Activated CD8-positive, alpha-beta T cell treated with anti-CD3 and anti-CD28 coated beads, Interleukin-2, amount 10 ng/mL, durations not matched to agents 7 days and 5 days (primary cell): ENCODE measurements at places on chromosomes 4 and X.

- no peak for DNase-seq
Observed at GRCh38 chrX:13364230-13364857, 44.5 kb upstream of the ATXN3L start.

DNA sequence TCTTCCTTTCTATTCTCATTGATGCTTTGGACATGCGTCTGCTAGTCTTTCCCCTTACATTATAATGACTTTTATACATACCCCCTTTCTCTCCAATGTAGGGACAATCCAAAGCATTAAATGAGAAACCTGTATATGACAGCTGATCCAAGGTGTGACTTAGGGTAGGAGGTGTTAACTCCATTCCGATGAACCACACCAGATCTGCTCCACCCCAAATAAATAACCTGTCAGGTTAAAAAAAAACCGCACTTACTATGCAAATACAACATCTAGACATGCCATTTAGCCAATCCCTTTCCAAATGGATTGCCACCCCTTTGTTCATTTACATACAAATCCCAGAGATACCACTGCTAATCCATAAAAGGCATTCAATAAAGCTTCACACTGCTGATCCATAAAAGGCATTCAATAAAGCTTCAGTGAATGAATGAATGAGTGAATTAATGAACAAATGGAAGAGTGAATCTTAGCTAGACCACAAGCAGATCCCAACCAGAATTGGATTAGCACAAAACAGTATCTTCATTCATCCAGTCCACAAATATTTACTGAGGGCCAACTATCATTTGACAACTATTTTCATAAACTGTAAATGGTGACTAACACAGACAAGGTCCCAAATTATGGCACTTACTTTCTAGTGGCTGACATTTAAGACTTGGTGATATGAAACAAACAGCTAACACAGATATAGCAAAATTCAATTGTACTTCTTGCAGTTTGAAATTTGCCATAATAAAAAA, 158.9 kb upstream of the MAP3K15 start:
- DNase-seq, result no peak

GRCh38 chrX:37785569-37785968, 5.7 kb downstream of the CYBB start:
- DNase-seq, result no peak

- DNase-seq, result peak; percentile 62
Observed at GRCh38 chrX:40061871-40062524, 35.8 kb downstream of the BCOR start.

DNA sequence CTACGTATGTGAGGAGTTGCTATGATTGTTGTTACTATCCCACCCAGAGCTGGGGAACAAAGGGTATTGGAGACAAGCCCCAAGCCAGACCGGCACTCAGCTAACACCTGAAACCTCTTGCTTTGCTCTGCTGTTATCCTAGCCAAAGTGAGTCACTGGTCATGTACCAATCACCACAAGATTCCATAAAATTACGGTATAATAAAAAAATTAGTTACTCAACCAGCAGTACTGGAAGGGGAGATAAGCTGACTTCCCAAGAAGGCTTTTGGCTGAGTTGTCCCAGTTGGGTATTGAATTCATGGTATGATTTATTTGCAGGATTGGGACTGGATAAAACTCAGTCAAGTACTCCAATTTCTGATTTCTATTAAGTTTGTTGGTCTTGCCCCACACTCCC, 5.3 kb downstream of the EDA2R start:
- no peak for DNase-seq

- no peak for DNase-seq
Observed at GRCh38 chrX:2391869-2392606, 108.7 kb downstream of the DHRSX start.

DNA sequence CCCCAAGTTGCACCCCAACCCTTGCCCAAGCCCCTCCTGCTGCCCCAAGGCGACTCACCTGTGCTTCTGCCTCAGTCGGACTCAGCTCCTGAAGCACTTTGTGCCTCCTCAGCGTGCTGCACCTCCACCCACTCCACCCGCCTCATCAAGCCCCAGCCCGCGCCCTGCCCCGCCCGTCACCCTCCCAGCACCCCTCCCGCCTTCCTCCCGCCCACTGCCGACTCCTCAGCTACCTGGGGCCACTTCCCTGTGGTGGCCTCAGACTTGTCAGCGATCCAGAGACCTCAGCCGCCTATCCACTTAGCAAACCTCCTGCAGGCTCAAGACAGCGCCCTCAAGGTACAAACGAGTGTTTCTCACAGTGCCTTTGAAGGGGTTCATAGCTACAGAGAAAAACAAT, 19.6 kb upstream of the IQCM start:
- no peak for DNase-seq

GRCh38 chr4:113682730-113683537, 78.6 kb downstream of the CAMK2D start:
- peak; percentile 88 for DNase-seq

DNA sequence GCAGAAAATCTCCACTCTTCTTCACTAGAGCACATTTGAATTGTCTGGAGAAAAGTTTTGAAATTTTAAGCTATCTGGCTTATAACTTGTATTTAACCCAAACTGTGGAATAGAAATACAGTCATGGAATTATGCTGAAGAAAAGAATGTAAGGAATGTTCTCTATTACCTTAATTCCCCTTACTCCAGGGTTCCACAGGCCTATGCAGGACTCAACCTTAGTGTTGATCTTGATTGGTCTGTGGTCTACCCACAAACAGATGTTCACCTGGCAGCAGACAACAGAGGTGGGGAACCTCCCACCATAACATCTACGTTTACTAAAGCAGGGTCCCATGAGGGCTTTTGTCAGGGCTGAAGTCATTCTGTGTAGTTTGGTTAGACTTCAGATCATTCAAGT, 189.3 kb upstream of the GPRIN3 start:
- DNase-seq, result no peak

DNA sequence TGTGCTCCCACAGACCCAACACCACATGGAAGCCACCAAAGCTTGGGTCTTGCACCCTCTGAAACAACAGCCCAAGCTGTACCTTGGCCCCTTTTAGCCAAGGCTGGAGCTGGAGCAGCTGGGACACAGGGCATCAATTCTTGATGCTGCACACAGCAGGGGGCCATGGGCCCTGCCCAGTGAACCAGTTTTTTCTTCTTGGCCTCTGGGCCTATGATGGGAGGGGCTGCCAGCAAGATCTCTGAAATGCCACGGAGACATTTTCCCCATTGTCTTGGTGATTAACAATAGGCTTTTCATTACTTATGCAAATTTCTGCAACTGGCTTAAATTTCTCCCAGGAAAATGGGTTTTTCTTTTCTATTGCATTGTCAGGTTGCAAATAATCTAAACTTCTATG, 49.0 kb downstream of the SPANXA2 start:
- no peak for DNase-seq

- no peak for DNase-seq
Observed at GRCh38 chr4:185269286-185269685, 59.9 kb downstream of the SNX25 start.

DNA sequence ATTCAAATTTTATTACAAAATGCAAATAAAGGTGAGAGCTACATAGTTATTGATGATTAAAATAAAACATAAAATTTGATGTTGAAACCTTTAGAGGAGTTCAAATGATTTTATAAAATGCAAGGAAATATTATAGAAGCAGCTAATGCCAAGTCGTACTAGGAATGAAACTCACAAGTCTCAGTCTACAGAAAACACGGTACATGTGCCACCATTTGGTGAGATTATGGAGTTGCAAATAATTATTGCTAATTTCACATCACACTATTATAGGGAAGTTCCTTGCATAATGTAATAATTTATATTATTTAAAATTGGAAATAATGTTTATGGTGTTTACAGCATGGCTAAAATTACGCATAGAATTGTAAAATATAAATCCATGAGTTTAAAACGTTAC, 1601.7 kb upstream of the TENM3 start:
- DNase-seq, result no peak

- DNase-seq, result no peak
Observed at GRCh38 chr4:168496834-168497233, at the start of gene PALLD. Gene PALLD, plus strand, starts transcription at chr4:168497052.

DNA sequence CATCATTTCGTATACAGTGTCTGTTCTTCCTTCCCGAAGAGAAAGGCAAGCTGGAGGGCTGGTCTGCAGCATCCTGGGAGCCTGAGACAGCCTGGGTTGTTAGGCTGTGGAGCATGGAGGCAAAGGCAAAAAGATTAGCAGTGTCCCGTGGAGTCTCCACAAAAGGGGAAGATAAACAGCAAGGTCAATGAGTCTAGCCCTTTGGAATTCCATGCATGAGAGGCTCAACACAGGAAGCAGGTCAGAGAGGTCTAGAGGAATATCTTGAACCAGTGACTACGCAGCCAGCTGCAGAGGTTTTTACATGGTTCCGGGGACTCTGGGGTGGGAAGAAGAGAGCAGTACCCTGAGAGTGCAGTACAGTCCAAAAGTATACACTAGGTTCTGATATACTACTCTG, 12.2 kb upstream of the MCF2 start:
- no peak for DNase-seq

DNA sequence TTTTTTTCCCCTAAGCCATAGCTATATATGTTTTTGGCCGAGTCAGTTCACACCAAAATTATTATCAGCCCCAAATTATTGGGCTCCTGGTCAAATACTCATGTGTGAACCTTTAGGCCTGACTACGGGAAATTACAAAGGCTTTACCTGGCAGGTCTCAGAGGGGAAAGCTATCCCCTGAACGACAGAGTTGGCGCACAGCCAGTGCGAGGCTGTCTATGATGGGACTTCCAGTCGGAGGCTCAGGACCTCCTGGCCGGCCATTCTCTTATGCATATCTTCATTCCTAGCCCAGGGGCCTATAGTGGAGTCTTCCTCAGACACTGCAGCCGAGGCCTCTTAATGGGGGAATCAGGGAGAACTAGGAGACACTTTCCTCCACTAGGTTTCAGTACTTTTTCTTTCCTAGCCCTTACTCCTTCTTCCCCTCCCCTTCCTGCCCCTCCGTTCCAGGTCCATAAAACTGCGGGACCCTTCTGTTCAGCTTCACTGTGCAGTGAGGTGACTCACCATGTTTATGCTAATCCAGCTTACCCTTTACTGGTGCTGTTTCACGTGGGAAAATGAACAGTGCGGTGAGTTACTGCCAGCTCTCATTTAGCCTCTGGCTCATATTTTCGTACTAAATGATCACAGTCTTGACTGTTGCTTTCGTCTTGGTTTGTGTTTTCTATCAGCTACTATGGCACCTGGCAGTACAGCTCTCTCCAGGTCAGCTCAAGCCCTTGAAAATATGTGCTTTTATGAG, 533.9 kb downstream of the FSTL5 start:
- no peak for DNase-seq

GRCh38 chr4:168151327-168151726, 59.0 kb downstream of the ANXA10 start:
- DNase-seq, result no peak

GRCh38 chr4:117378942-117379341, 293.6 kb upstream of the TRAM1L1 start:
- DNase-seq, result no peak

DNA sequence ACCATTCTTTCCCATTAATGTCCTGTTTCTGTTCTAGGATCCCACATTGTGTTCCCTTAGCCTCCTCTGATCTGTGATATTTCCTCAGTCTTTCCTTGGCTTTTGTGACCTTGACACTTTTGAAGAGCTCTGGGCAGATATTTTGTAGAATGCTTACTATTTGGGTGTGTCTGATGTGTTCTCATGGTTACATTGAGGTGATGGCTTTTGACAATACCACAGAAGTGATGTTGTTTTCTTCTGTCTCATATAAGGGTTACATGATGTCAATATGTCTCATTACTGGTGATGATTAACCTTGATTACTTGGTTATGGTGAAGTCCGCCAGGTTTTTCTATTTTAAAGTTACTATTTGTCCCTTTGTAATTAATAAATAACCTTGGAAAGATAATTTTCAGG, 183.7 kb downstream of the SOWAHB start:
- DNase-seq, result no peak

- DNase-seq, result peak; percentile 45
Observed at GRCh38 chr4:6264225-6264540, 5.5 kb upstream of the WFS1 start.

- no peak for DNase-seq
Observed at GRCh38 chrX:114930227-114930626, 87.2 kb downstream of the IL13RA2 start.
